Esophagus (tissue), 2 donors: ENCODE measurements at places on chromosomes 16 and 17. TPM values are rescaled to one million over a fixed set of nuclear protein-coding genes. Genes with fewer than 3 reads are reported as not detected.

Gene IRX5
- polyA plus RNA-seq: 8.9 TPM

Gene ZNF785
- 5.9 TPM for polyA plus RNA-seq

Gene KRT24
- polyA plus RNA-seq: 116 TPM

Gene CCL1
- polyA plus RNA-seq: not detected

Gene CDH11
- 0.91 TPM for polyA plus RNA-seq

Gene SLC16A6
- polyA plus RNA-seq: 9.7 TPM

Gene GPR139
- not detected for polyA plus RNA-seq

Gene ITGA2B
- 0.27 TPM for polyA plus RNA-seq

Gene GUCY2D
- 0.19 TPM for polyA plus RNA-seq

Gene MYO1D
- polyA plus RNA-seq: 31.8 TPM

Gene TCAP
- polyA plus RNA-seq: 0.88 TPM

Gene SCO1
- polyA plus RNA-seq: 4.9 TPM

Gene DBF4B
- 2.1 TPM for polyA plus RNA-seq

Gene SEC14L5
- 0.19 TPM for polyA plus RNA-seq
